Fibroblast of villous mesenchyme (primary cell): ENCODE measurements at places on chromosomes 1 and 21. TPM values are rescaled to one million over a fixed set of nuclear protein-coding genes. Genes with fewer than 3 reads are reported as not detected.

The FCRL4 gene
- total RNA-seq, result not detected in 2 replicates

- DNase-seq, result no peak
Measured at GRCh38 chr1:190679044-190679443, 201.4 kb upstream of the BRINP3 start.

The LAPTM5 gene
- not detected in 2 replicates for total RNA-seq

The CD34 gene
- 0.32 and 0.43 TPM in 2 replicates for total RNA-seq

DNA sequence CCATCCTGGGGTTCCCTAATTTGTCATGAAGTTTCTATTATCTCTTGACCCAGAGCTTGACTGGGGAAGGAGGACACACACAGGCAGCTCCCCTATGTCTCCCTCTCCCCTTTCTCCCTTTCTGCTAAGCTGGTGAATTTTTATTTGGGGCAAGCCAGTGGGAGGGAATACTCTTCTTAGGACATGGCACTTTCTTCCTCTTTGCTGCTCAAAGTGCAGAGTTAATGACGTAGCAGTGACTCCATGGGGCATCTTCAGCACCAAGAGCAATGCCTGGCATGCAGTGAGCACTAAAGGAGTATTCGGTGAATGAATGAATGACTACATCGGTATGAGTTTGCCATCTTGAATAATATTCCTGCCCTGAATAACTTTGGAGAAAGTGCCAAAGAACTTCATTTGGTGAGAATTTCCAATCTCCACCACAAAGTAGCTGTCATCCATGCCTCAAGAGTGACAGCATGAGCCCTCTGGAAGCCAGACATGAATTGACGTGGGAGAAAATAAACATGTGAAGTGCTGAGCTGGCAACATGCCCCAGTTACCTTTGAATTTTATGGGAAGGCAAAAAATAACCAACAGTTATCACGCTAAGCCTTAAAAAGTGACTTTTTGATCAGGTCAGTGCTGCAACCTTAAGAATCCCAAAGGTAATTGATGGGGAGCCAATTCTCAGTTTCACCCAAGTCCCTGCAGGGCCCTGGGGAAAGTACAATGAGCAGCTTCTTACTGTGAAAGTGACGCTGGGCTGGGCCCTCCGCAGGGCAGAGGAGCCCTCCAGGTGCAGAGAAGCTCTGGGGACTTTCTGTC, 22.1 kb upstream of the ATF3 start:
- DNase-seq, result no peak

The HHAT gene
- total RNA-seq, result 9.0 and 15.1 TPM in 2 replicates

GRCh38 chr1:116666187-116667077, 1.1 kb downstream of the IGSF3 start:
- DNase-seq, result no peak

The NTNG1 gene
- 2.9 and 9.1 TPM in 2 replicates for total RNA-seq

- peak; percentile 71 for DNase-seq
Measured at GRCh38 chr1:218711001-218711400, 365.9 kb downstream of the TGFB2 start.
